ENCODE measurements at places on chromosomes 1 and 21.

DNA sequence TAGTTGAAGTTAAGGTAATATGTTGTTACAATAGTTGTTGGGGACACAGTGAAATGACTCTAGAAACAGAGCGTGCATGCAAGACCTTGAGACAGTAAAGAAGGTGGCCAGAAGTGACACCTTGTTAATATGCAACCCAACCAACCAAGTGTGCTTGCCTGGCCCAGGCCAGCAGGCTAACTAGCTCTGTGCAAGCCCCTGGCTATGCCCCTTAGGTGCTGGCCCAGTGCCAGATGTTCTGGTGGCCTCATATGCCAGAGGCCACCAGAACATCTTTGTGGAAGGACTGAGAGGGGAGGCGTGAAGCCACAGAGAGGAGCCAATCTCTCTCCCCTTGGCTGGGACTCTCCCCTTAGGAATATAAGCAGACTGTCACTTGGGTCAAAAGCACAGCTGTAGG is 111.2 kb upstream of the JUN start:
- no peak overlapping the region for H3K4me3 ChIP-seq
- peak overlapping the region; percentile 27 for H3K27ac ChIP-seq
- no peaks in the 10 kb centered on the region for H3K36me3 ChIP-seq
- peaks cover 19% of the 10 kb centered on the region for H3K4me1 ChIP-seq
- no peak for DNase-seq
- no peaks in the 10 kb centered on the region for H3K27me3 ChIP-seq

GRCh38 chr1:57067863-57068262 is 102.0 kb upstream of the C8B start:
- H3K36me3 ChIP-seq: no peaks in the 10 kb centered on the region
- DNase-seq: peak; percentile 4
- H3K4me3 ChIP-seq: no peak overlapping the region
- no peak overlapping the region for H3K27ac ChIP-seq
- H3K27me3 ChIP-seq: no peaks in the 10 kb centered on the region

DNA sequence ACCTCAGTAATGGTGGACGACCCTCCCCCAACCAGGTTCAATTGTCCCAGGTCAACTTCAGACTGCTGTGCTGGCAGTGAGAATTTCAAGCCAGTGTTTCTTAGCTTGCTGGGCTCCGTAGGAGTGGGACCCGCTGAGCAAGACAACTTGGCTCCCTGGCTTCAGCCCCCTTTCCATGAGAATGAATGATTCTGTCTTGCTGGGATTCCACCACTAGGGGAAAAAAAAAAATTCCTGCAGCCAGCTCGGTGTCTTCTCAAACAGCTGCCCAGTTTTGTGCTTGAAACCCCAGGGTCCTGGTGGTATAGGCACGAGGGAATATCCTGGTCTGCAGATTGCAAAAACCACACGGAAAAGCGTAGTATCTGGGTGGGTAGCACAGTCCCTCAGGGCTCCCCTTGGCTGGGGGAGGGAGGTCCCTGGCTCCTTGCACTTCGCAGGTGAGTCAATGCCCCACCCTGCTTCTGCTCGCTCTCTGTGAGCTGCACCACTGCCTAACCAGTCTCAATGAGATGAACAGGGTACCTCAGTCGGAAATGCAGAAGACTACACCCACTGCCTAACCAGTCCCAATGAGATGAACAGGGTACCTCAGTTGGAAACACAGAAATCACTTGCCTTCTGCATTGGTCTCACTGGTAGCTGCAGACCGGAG is 41.5 kb downstream of the GBP6 start:
- no peaks in the 10 kb centered on the region for H3K36me3 ChIP-seq
- H3K4me3 ChIP-seq: no peak overlapping the region
- no peaks in the 10 kb centered on the region for H3K27me3 ChIP-seq
- no peak for DNase-seq

DNA sequence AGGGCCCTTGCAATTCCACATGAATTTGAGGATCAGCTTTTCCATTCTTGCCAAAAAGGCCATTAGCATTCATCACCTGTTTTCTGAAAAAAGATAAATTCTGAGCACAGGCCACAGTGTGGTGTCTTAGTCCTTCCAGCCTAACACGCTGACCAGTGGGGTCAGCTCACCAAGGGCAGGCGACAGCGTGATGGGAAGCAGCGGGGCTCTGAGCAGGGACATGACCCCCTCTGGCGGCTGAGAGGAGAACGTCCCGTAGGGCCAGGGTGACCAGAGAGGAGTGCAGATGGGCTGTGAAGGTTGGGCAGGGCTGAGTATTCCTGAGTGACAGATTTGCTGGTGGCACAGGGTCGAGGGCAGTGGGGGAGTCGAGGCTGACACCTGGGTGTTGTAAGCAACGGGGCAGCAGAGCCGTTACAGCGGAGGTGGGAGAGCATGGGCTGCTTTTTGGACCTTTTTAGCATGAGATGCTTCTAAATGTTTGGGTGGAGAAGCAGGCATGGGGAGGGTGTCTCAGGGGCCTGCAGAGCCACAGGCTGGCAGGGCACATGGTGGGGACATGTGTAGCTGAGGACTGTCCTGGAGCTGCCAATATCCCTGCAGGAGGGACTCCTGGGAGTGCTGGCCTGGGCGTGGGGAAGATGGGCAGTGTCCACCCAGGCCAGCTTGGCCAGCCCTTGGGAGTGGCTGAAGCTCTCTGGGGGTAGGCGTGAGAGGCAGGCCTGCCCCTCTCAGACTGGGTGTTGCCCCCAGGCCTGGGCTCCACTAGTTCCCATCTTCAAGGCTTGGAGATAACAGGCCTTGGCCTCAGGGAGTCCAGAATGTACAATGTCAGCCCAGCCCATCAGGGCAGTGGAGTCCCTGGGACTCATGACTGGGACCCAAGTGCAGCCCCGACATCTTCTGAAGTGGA is 8.6 kb upstream of the CALML6 start:
- H3K27ac ChIP-seq: peak overlapping the region; percentile 16
- H3K36me3 ChIP-seq: no peaks in the 10 kb centered on the region
- DNase-seq: peak; percentile 89
- H3K4me1 ChIP-seq: peaks cover 5% of the 10 kb centered on the region

GRCh38 chr1:171210355-171210754 is 25.3 kb downstream of the FMO2 start:
- H3K36me3 ChIP-seq: no peaks in the 10 kb centered on the region
- peaks cover 10% of the 10 kb centered on the region for H3K27me3 ChIP-seq
- H3K27ac ChIP-seq: no peak overlapping the region

DNA sequence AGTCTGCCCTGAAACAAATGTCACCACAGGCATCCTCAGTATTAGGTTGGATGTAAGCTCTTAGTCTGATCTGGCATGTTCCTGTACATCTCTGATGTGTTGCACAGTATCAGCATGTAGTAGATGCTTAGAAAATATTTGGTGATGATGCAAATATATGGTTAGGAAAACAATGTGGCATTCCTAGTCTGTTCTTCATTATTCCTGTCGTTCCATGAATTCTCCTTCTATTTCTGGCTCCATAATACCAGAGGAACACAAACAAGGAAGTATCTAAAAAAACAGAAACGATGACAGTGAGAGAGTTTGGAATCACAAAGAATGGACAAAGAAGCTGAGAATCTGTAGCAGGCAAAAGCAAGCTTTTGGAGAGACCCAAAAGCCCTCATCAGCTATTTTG is 236.6 kb downstream of the HHAT start:
- H3K4me3 ChIP-seq: no peak overlapping the region
- H3K4me1 ChIP-seq: no peaks in the 10 kb centered on the region
- H3K27me3 ChIP-seq: no peaks in the 10 kb centered on the region
- H3K27ac ChIP-seq: no peak overlapping the region
- no peaks in the 10 kb centered on the region for H3K36me3 ChIP-seq

- H3K4me3 ChIP-seq: no peak overlapping the region
- H3K4me1 ChIP-seq: peaks cover 10% of the 10 kb centered on the region
- H3K27me3 ChIP-seq: no peaks in the 10 kb centered on the region
- no peaks in the 10 kb centered on the region for H3K36me3 ChIP-seq
- H3K27ac ChIP-seq: no peak overlapping the region
These were observed 32.9 kb downstream of the CSMD2 start for GRCh38 chr1:34132161-34132420.

- H3K36me3 ChIP-seq: no peaks in the 10 kb centered on the region
- H3K4me1 ChIP-seq: no peaks in the 10 kb centered on the region
- no peak overlapping the region for H3K27ac ChIP-seq
- no peak for DNase-seq
- H3K27me3 ChIP-seq: no peaks in the 10 kb centered on the region
These were observed 176.1 kb upstream of the TMEM51 start for GRCh38 chr1:14977338-14977931.

- H3K4me3 ChIP-seq: no peak overlapping the region
- no peaks in the 10 kb centered on the region for H3K36me3 ChIP-seq
- no peaks in the 10 kb centered on the region for H3K27me3 ChIP-seq
These were observed 1183.4 kb downstream of the AMY1C start for GRCh38 chr1:104932949-104933679.

DNA sequence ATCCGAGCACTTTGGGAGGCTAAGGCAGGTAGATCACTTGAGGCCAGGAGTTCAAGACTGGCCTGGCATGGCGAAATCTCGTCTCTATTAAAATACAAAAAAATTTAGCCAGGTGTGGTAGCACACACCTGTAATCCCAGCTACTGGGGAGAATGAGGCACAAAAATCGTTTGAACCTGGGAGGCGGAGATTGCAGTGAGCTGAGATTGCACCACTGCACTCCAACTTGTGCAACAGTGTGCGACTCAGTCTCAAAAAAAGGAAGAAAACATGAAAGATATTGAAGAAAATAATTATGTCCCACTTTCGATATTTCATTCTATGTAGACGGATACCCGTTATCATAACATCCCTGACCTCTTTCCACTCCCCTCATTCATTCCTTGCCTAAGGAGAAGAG is 19.2 kb downstream of the TUT4 start:
- no peaks in the 10 kb centered on the region for H3K36me3 ChIP-seq
- H3K4me1 ChIP-seq: no peaks in the 10 kb centered on the region
- no peaks in the 10 kb centered on the region for H3K27me3 ChIP-seq
- H3K27ac ChIP-seq: no peak overlapping the region

DNA sequence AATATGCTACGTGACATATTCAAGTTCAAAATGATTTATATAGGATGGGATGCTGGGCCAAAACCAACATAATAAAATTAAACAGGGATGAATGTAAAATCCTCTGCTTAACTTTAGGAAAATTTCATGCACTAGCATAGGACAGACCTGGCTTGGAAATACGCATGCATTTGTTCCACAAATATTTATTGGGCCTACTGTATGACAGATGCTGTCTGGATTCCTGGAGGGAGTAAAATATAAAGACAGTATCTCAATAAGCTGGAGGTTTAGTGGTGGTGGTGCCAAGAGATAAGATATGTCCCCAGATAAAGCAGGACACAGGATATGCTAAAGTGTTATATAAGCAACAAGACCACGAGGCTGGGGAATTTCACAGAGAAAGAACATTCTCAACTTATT is 15.1 kb downstream of the RCSD1 start:
- no peak overlapping the region for H3K4me3 ChIP-seq
- H3K27me3 ChIP-seq: no peaks in the 10 kb centered on the region
- no peak for DNase-seq
- H3K4me1 ChIP-seq: no peaks in the 10 kb centered on the region

GRCh38 chr1:82932207-82932606 is 1066.7 kb downstream of the TTLL7 start:
- no peak overlapping the region for H3K27ac ChIP-seq
- H3K4me1 ChIP-seq: no peaks in the 10 kb centered on the region
- DNase-seq: no peak
- no peaks in the 10 kb centered on the region for H3K27me3 ChIP-seq
- H3K4me3 ChIP-seq: no peak overlapping the region
- H3K36me3 ChIP-seq: no peaks in the 10 kb centered on the region

GRCh38 chr1:223037845-223038244 is 105.2 kb downstream of the TLR5 start:
- no peak overlapping the region for H3K4me3 ChIP-seq
- no peak for DNase-seq
- peaks cover 15% of the 10 kb centered on the region for H3K27me3 ChIP-seq
- no peaks in the 10 kb centered on the region for H3K4me1 ChIP-seq
- H3K36me3 ChIP-seq: no peaks in the 10 kb centered on the region
- no peak overlapping the region for H3K27ac ChIP-seq

GRCh38 chr21:27108228-27108627 is 141.3 kb upstream of the ADAMTS5 start:
- H3K36me3 ChIP-seq: no peaks in the 10 kb centered on the region
- H3K4me3 ChIP-seq: no peak overlapping the region
- no peak overlapping the region for H3K27ac ChIP-seq
- H3K4me1 ChIP-seq: peaks cover 21% of the 10 kb centered on the region
- H3K27me3 ChIP-seq: no peaks in the 10 kb centered on the region

DNA sequence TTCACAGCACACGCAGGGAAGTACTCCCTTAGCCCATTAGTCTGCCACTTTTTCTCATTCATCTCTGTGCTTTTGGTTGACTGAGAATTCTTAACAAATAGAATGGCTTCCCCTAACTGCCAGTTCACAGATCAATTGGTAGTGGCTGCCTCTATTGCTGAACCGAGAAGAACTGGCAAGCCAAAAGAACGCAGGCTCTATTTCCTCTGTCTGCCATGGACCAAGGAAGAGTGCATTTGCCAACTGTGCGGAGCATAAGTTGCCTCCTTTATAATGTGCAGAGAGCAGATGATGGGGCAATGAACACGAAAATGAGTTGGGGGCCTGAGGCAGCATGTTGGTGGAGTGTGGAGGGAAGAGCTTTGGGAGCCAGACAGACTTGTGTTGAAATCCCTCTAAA is 483.1 kb upstream of the CAMK1G start:
- DNase-seq: no peak
- no peak overlapping the region for H3K4me3 ChIP-seq
- peaks cover 8% of the 10 kb centered on the region for H3K4me1 ChIP-seq
- no peaks in the 10 kb centered on the region for H3K36me3 ChIP-seq

- H3K36me3 ChIP-seq: no peaks in the 10 kb centered on the region
- peaks cover 10% of the 10 kb centered on the region for H3K27me3 ChIP-seq
These were observed 36.6 kb downstream of the DMRTB1 start for GRCh38 chr1:53495633-53496345.

- H3K27ac ChIP-seq: no peak overlapping the region
- H3K4me3 ChIP-seq: no peak overlapping the region
- H3K27me3 ChIP-seq: no peaks in the 10 kb centered on the region
- no peaks in the 10 kb centered on the region for H3K36me3 ChIP-seq
These were observed 6.1 kb downstream of the STX12 start for GRCh38 chr1:27779122-27779521.

DNA sequence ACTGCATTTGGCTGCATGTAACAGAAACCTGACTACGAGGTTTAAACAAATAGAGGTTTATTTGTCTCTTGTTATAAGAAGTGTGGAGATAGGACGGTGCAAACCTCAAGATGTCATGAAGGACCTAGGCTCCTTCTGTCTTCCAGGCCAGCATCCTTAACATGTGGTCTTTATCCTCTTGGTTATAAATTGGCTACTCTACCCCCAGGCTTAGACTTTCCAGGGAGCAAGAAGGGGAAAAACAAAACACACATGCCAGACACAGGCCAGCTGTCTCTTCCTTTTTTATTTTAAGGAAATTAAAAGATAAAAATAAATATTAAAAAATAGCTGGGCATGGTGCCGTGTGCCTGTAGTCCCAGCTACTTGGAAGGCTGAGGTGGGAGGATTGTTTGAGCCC is 51.3 kb upstream of the PRELP start:
- H3K27me3 ChIP-seq: peaks cover 10% of the 10 kb centered on the region
- H3K4me3 ChIP-seq: no peak overlapping the region
- no peaks in the 10 kb centered on the region for H3K36me3 ChIP-seq
- peaks cover 8% of the 10 kb centered on the region for H3K4me1 ChIP-seq
- no peak for DNase-seq

- H3K4me1 ChIP-seq: peaks cover 2% of the 10 kb centered on the region
- no peak overlapping the region for H3K4me3 ChIP-seq
- H3K27ac ChIP-seq: no peak overlapping the region
- H3K36me3 ChIP-seq: no peaks in the 10 kb centered on the region
- H3K27me3 ChIP-seq: 0 out of 2 replicates have a peak, but pooled peaks cover 10% of the 10 kb centered on the region
- no peak for DNase-seq
These were observed 1.6 kb downstream of the TENT5C start for GRCh38 chr1:117607471-117607870.
